ENCODE measurements at places on chromosomes 6 and 20.

GRCh38 chr20:63739130-63740069 lies at the start of gene SLC2A4RG:
TSS of gene SLC2A4RG (plus strand) at chr20:63739776. CDS start at chr20:63739913, 137 bp downstream.
- no peak for DNase-seq

- DNase-seq, result no peak
Measured at GRCh38 chr20:62874964-62875344, 13.3 kb upstream of the TCFL5 start.

DNA sequence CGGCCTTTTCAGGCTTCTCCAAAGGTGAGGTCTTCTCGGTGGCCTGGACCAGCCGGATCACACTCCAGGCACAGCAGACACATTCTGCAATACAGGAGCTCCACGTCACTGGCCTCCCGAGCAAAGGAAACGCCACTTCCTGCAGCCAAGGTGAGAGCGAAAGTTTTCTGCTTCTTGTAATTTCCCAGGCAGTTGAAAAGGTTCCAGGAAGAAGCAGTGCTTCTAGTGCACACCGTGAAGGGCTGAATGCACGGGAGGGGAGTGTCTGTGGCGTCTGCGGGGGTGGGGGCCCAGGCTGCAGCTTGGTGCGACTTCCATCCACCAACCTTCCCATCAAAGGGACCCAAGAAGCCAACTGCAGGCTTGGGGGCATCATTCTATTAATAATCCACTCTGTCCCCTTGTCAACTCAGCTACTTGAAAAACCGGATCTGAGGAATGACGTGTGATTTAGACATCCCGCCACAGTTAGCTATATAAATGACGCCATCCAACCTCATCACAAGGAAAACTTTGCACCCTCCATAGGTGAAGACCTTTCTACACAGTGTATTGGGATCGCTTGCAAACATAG lies 61.1 kb downstream of the NFATC2 start:
- DNase-seq, result no peak

- DNase-seq, result peak; percentile 24
Measured at GRCh38 chr20:50191544-50192363, 1.1 kb downstream of the CEBPB start.

DNA sequence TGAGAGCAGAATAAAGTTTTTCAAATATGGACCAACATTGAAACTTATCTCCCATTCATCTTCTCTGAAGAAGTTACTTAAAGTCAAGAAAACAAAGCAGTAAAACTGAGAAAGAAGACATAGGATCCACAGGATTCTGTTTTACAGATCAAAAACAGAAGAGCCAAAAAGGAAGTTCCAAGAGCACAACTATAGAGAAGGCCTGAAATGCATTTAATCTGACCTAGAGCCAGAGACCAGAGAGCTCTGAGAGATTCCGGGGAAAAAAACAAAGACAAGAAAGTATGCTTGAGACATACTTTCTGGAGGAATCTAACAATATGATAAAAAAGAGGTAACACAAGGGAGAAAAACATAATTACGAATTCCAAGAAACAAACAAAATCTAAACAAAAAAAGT lies 26.1 kb downstream of the SRPK1 start:
- no peak for DNase-seq

DNA sequence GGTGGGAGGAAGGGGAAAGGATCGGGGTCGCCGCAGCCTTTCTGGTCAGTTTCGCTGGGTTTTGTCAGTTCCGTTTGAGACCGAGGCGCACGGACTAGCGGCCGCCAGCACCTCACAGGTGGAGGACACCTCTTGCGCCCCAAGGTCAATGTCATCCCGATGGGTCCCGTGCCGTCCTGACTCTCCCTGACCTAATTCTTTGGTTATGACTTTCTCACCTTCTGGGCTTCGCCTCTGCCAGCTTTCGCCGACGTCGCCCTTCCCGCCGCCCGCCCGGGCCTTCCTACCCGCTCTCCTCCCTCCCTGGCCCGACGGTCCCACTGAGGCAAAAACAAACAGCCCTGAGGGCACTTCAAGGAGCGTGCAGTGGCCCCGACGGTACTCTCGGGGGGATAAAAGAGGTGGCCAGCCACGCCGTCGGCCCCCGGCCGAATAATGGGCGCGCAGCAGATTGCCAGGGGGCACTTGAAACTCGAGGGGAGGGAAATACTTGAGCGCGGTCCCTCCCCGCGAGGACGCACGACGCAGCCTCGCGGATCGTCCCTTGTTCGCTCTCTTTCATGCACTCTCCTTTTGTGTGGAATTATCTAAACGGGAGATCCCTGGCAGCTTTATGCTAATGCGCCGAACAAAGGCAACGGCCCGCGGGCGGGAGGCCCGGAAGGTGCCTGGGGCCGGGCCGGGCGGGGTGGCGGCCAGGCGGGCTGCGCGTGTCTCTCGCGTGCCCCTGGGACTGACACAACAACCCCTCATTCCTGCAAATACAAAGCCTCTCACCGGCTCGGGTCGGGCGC lies 3.9 kb upstream of the INSM1 start:
- no peak for DNase-seq

- no peak for DNase-seq
Measured at GRCh38 chr20:45758096-45758495, 33.6 kb downstream of the WFDC3 start.

GRCh38 chr6:78578430-78578829 lies 288.9 kb upstream of the IRAK1BP1 start:
- no peak for DNase-seq

GRCh38 chr6:56282391-56282790 lies 35.0 kb upstream of the COL21A1 start:
- DNase-seq, result no peak

DNA sequence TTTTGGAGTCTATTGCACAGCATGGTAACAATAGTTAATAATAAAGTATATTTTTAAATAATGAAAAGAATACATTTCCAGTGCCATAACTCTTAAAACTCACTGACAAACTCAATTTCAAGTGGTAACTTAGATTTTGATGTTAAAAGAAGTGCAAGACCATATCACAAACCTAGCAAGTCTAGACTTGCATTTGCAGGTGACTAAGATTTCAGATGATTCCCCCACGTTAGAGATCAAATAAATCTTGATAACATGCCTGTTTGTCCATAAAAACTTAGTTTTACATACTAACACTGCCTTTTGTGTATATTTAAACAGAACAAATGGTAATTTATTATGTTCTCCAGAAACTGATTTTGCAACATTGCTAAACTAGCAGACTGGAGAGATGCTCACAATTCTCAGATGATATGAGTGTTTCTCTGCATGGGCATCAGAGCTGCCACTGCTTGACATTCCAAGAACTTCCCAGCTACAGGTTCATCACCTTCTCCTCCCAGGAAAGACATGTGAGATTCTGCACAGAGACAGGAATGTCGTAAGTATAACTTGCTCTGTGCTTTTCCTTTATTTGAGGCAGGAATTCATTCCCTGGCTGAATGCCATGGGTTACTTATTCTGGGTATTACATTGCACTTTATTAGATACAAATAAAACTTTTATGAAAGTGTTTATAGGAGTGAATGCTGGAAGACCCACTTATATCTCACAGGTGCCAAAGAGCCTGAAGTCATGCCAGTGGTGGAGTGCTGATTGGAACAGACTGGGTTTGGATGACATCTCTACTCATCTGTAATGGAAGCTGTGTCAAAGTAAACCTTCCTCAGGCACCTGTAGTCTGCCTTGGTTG lies 160.2 kb upstream of the FOXA2 start:
- DNase-seq, result no peak

DNA sequence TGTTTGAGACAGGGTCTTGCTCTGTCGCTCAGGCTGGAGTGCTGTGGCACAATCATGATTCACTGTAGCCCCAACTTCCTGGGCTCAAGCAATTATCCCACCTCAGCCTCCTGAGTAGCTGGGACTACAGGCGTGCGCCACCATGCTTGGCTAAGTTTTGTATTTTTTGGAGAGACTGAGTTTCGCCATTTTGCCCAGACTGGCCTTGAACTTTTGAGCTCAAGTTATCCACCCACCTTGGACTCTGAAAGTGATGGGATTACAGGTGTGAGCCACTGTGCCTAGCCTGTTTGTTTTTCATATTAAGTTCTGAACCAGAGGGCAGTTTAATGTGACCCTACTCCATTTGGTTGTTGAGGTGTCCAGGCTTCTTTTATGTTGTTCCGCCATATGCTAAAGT lies 194.8 kb downstream of the PLCB1 start:
- no peak for DNase-seq

GRCh38 chr6:158468666-158469065 lies 91.2 kb upstream of the TMEM181 start:
- DNase-seq, result no peak

- DNase-seq, result no peak
Measured at GRCh38 chr20:57693670-57694329, 16.0 kb downstream of the PMEPA1 start.

- no peak for DNase-seq
Measured at GRCh38 chr6:15077006-15077405, 168.9 kb upstream of the JARID2 start.

DNA sequence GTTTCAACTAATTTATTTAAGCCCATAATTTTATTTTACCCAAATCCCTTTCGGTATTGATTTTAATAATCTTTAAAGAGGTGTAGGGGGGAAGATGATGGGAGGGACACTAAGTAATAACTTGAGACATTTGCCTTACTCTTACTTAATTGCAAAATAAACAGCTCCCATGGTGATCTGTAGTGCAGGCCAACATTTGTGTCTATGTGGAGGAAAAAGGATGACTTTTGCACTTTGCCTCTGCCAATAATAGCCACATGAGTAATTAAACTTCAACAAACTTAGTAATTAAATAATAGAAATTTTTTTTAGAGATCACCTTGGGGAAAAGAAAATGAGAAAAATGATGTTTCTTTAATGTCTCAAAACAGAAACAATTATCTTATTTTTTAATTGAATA lies 29.9 kb upstream of the CD2AP start:
- no peak for DNase-seq

GRCh38 chr6:51094271-51094670 lies 275.6 kb downstream of the TFAP2B start:
- DNase-seq, result no peak

- DNase-seq, result no peak
Measured at GRCh38 chr6:138618168-138618567, 118.9 kb upstream of the NHSL1 start.

DNA sequence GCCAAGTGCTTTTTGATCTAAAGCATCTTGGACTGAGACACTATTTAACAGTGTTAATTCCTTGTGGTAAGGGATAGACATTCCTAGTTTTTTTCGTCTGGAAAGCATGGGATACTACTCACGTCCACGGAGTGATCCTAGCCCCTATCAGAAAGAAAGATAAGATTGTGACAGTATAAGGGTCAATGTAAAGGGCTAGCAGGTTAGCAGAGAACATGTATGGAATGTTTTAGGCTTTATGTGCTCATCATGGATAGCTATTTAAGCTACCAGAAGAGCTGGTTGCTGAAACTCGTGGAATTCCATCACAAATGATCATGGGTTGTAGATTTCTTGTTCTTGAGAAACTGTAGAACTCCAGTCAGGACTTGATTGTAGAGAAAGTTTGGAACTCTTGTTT lies 32.1 kb downstream of the CYB5R4 start:
- no peak for DNase-seq
